CD4-positive, alpha-beta T cell treated with Interferon alpha-2 for 1 hour (primary cell): ENCODE measurements at places on chromosomes 2 and 18.

GRCh38 chr2:8692783-8693156 lies 10.9 kb downstream of the ID2 start:
- DNase-seq: no peak

- no peak for DNase-seq
Observed at GRCh38 chr2:95346231-95346737, 49.1 kb downstream of the KCNIP3 start.

DNA sequence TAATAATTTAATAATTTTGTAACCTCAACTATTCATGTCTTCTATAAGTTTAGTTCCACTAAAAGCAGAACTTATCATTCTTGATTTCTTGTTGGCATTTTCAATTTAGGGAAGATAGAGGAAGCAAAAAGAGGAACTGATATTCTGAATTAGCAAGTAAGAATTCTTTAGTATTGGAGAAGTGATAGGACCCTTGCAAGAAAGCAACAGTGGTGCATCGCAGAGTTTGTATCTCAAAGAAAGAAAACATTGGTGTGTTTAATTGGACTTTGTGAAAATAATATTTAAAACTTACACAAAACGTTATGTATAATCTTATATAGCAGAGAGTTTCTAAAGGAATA lies 36.5 kb upstream of the TNFRSF11A start:
- DNase-seq: no peak

GRCh38 chr2:197258580-197258979 lies 52.0 kb downstream of the ANKRD44 start:
- DNase-seq: peak; percentile 78

GRCh38 chr18:44881461-44882162 lies 200.9 kb downstream of the SETBP1 start:
- DNase-seq: no peak

- DNase-seq: no peak
Observed at GRCh38 chr2:71220743-71221142, 6.2 kb downstream of the PAIP2B start.

- no peak for DNase-seq
Observed at GRCh38 chr18:25282282-25282681, 69.7 kb downstream of the ZNF521 start.

GRCh38 chr2:162477011-162477410 lies 133.1 kb downstream of the GCA start:
- DNase-seq: no peak

DNA sequence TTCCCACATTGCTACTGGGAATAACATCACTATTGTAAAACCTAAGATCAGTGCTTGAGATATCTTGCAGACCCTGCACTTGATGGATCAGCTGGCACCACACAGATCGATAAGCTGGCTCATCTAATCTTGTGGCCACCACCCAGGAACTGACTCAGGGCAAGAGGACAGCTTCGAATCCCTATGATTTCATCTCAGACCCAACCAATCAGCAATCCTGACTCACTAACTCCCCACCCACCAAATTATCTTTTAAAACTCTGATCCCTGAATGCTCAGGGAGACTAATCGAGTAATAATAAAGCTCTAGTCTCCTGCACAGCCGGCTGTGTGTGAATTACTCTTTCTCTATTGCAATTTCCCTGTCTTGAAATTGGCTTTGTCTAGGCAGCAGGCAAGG lies 11.3 kb upstream of the TEX44 start:
- no peak for DNase-seq

DNA sequence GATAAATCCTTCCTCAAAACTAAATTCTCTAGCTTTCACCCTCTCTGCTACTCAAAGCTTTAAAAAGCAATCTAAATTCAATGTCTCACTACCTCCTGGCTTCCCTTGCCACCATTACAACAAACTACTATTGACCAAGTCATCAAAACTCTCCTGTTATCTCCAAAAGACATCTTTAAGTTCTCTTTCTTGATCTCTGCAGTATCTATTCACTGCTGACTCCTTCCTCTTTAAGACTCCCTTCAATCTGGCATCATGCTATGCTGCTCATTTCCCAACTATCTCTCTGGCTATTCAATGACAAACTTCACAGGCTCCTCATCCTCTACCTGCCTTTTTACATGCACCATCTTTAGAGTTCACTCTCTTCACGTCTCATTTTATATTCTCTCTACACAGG lies 5.9 kb downstream of the PPP3R1 start:
- no peak for DNase-seq

DNA sequence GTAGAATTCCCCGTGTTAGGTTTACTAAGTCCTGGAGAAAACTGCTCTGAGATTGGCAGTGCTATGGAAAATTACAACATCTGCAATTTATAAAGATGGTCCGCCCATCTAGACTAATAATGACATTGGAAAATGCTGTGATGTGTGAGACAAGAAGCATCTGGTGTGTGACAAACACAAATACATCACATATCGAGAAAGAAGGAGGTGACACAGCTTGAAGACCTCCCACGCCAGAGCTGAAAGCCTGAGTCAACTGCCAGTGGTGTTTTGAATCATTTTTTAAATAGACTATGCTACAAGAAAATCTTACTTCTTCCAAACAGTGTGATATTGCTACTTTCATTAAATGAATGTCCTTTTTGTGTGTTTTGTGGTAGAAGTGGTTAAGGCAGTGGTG lies 8.6 kb upstream of the ANO7 start:
- no peak for DNase-seq

- no peak for DNase-seq
Observed at GRCh38 chr2:96866586-96866985, 3.3 kb downstream of the SEMA4C start.

GRCh38 chr2:150486539-150487484 lies 655 bp downstream of the RND3 start:
- DNase-seq: no peak
